ENCODE measurements at places on chromosomes 13 and 19. TPM values are rescaled to one million over a fixed set of nuclear protein-coding genes. Genes with fewer than 3 reads are reported as not detected.

The MBD3 gene
- 63.7 TPM for total RNA-seq

The F7 gene
- 0.35 TPM for total RNA-seq

The PPP1R37 gene
- 10.3 TPM for total RNA-seq

The ZIC5 gene
- not detected for total RNA-seq

The FREM2 gene
- total RNA-seq: not detected

The NECTIN2 gene
- total RNA-seq: 1.1 TPM

The CAPN12 gene
- 1.9 TPM for total RNA-seq

The VAV1 gene
- 93.6 TPM for total RNA-seq

The POU4F1 gene
- 0.07 TPM for total RNA-seq

The C13orf42 gene
- not detected for total RNA-seq

The AXL gene
- total RNA-seq: not detected

The SPTBN4 gene
- 0.91 TPM for total RNA-seq

The THOP1 gene
- total RNA-seq: 113 TPM

The EFNA2 gene
- not detected for total RNA-seq

The ATP4A gene
- total RNA-seq: not detected

The CEACAM20 gene
- not detected for total RNA-seq

The CEACAM4 gene
- not detected for total RNA-seq

The SLC17A7 gene
- 0.12 TPM for total RNA-seq

The ANKRD24 gene
- total RNA-seq: 2.5 TPM

The CRLF1 gene
- not detected for total RNA-seq

The ZNF177 gene
- total RNA-seq: 0.91 TPM

The ATP12A gene
- total RNA-seq: 0.05 TPM

The IZUMO2 gene
- not detected for total RNA-seq

The F2RL3 gene
- total RNA-seq: not detected

The URAD gene
- total RNA-seq: not detected

The SIGLEC5 gene
- total RNA-seq: 0.12 TPM

The LENG1 gene
- total RNA-seq: 4.7 TPM

The CGB8 gene
- not detected for total RNA-seq

The NANOS3 gene
- total RNA-seq: 0.74 TPM
